ENCODE measurements at places on chromosomes 3 and 15. TPM values are rescaled to one million over a fixed set of nuclear protein-coding genes. Genes with fewer than 3 reads are reported as not detected.

SLC2A2 gene
- total RNA-seq: not detected

SMAD3 gene
- total RNA-seq: 66.9 TPM

FETUB gene
- not detected for total RNA-seq

EEFSEC gene
- 2.9 TPM for total RNA-seq

RETNLB gene
- total RNA-seq: not detected

CLDN1 gene
- 15.1 TPM for total RNA-seq

CHD2 gene
- 160 TPM for total RNA-seq

ELL3 gene
- total RNA-seq: 0.59 TPM

USP50 gene
- not detected for total RNA-seq

TRIM71 gene
- total RNA-seq: not detected

GOLGA8J gene
- 0.37 TPM for total RNA-seq

RPUSD2 gene
- 0.77 TPM for total RNA-seq

HRH1 gene
- 3.2 TPM for total RNA-seq

CPB1 gene
- total RNA-seq: not detected

TGM4 gene
- total RNA-seq: not detected

- no peaks in the 10 kb centered on the region for H3K27me3 ChIP-seq
- H3K36me3 ChIP-seq: no peaks in the 10 kb centered on the region
- DNase-seq: no peak
- no peaks in the 10 kb centered on the region for H3K4me1 ChIP-seq
- H3K4me3 ChIP-seq: no peak overlapping the region
Observed at GRCh38 chr3:118890206-118890605, 144.4 kb downstream of the IGSF11 start.

DNA sequence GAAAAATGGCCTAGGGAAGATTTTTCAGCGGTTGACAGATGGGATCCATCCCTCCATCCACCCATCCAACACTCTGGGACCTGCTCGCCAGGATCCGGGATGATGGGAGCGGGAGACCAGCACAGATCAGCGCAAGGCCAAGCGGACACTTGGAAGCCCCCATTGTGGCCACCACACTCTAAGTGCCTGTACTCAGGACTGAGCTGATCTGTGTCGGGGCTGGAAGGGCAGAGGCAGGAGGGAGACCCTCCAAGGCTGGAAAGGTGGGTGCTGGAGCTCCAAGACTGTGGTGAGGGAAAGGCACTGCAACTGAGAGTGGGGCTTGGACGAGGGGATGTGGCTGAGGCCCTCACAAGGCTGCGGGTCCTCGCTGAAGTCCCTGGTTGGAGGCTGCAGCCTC, 91.8 kb upstream of the TRPM1 start:
- no peaks in the 10 kb centered on the region for H3K27me3 ChIP-seq
- no peaks in the 10 kb centered on the region for H3K36me3 ChIP-seq
- no peaks in the 10 kb centered on the region for H3K4me1 ChIP-seq
- no peak for DNase-seq
- no peak overlapping the region for H3K27ac ChIP-seq
- H3K4me3 ChIP-seq: no peak overlapping the region

DNA sequence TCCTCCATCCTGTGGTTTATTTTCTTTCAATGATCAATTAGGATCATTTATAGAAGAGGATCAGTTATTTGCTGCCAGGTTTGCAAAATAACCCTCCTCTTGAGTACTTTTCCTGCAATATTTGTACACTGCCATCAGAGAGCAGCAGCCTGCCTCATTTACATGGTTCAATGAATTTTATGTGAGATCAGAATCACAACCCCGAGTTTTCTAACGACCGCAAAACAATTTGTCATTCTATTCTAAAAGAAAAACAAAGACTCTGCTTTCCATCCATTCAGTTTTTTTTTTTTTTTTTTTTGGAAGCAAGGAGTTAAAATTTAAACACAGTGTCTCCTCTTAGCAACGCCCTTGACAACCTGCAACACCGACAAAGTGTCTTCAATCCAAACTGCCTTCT, 146.9 kb downstream of the RAB11A start:
- no peaks in the 10 kb centered on the region for H3K36me3 ChIP-seq
- no peaks in the 10 kb centered on the region for H3K27me3 ChIP-seq
- no peak for DNase-seq
- H3K4me1 ChIP-seq: no peaks in the 10 kb centered on the region
- H3K27ac ChIP-seq: no peak overlapping the region

DNA sequence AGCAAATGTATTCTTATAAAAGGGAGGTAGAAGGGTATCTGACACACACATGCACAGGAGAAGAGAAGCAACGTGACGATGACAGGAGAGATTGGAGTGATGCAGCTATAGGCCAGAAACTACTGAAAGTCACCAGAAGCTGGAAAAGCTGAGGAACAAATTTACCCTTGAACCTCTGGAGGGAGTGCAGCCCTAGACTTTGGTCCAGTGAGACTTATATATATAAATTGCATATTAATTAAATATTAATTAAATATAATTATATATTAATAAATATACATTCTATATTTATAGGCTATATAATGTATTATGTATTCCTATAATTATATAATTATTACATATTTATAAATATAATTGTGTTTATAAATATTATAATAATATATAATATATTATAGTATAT, 96.5 kb upstream of the LMCD1 start:
- H3K27me3 ChIP-seq: no peaks in the 10 kb centered on the region
- no peak overlapping the region for H3K4me3 ChIP-seq
- no peak for DNase-seq
- no peak overlapping the region for H3K27ac ChIP-seq

DNA sequence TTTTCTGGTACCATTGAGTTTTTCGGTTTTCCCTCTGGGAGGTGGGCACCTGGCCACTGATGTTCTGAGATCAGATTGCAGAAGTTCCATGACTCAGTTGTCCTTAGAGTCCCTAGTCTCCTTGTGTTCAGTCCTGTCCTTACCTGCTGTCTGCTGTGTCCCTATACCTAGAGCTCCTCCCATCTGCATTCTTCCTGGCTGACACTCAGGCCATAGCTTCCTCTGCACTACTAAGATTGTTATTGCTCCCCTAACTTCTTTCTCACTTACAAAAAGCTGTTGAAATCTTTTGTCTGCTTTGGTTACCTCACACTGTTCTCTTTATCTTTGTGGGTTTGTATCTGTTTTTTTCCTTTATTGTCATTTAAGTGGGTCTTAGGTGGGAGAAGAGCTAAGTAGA, 13.2 kb downstream of the USP3 start:
- no peak for DNase-seq
- H3K27ac ChIP-seq: no peak overlapping the region
- H3K4me3 ChIP-seq: no peak overlapping the region
- no peaks in the 10 kb centered on the region for H3K27me3 ChIP-seq

GRCh38 chr15:83199288-83199687, 8.3 kb downstream of the HDGFL3 start:
- H3K27me3 ChIP-seq: no peaks in the 10 kb centered on the region
- H3K27ac ChIP-seq: no peak overlapping the region
- H3K4me3 ChIP-seq: no peak overlapping the region
- H3K4me1 ChIP-seq: no peaks in the 10 kb centered on the region

DNA sequence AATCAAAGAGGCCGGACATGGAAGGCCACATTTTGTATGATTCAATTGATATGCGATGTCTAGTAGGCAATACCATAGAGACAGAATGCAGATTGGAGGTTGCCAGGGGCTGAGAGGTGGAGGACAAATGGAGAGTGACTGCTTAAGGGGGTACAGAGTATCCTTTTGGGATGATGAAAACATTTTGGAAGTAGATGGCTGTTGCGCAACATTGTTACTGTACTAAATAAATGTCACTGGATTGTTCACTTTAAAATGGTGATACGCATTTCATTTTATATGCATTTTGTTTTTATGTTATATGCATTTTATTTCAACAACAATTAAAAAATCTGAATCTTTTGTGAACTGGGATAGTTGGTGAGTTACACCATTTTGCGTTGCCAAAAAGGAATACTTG, 99.7 kb upstream of the AGBL1 start:
- no peaks in the 10 kb centered on the region for H3K36me3 ChIP-seq
- no peak overlapping the region for H3K27ac ChIP-seq
- no peaks in the 10 kb centered on the region for H3K27me3 ChIP-seq
- H3K4me1 ChIP-seq: no peaks in the 10 kb centered on the region
- DNase-seq: no peak

DNA sequence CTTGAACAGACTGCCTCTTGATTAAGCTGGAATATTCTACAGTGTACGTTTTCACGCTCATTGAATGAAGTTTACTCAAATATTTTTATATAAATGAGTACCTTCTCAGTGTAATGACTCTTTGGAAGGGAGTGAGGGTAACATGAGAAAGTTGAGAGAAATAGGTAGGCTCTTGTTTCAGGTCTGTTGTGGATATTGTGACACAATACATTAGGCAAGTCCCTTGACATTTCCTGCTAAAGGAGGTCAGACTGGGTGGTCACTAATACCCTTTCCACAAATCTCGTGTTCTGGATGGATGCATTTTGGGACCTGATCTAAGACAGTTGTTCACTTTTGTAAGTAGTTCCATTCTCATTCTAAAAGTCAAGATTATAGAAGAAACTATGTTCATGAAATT, 324.8 kb upstream of the AZI2 start:
- DNase-seq: no peak
- no peaks in the 10 kb centered on the region for H3K27me3 ChIP-seq
- H3K27ac ChIP-seq: no peak overlapping the region
- no peaks in the 10 kb centered on the region for H3K4me1 ChIP-seq

DNA sequence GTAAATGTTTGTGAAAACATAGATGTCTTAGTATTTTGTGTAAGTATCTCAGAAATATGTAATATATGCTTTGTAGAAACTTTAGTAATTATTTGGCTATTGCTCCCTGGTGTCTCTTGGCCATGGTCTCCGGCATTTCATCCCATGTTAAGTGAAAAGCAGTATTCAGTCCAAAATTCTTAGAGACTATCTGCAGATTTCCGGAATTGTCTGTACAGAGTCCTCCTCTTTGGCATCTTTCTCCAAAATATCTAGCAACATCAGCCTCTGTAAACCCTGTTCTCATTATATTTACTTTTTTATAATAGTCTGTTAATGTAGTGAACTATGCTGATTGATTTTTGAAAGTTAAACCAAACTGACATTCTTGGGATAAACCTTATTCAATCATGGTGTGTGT, 352.7 kb downstream of the ARPP21 start:
- no peak for DNase-seq
- no peaks in the 10 kb centered on the region for H3K36me3 ChIP-seq
- no peak overlapping the region for H3K27ac ChIP-seq
- H3K27me3 ChIP-seq: no peaks in the 10 kb centered on the region

- H3K4me3 ChIP-seq: no peak overlapping the region
- H3K27me3 ChIP-seq: no peaks in the 10 kb centered on the region
- H3K27ac ChIP-seq: no peak overlapping the region
- no peaks in the 10 kb centered on the region for H3K36me3 ChIP-seq
- H3K4me1 ChIP-seq: no peaks in the 10 kb centered on the region
Observed at GRCh38 chr15:78156653-78157052, 7.5 kb downstream of the IDH3A start.

GRCh38 chr15:71393383-71393782, 278.1 kb downstream of the THSD4 start:
- H3K27me3 ChIP-seq: no peaks in the 10 kb centered on the region
- no peak overlapping the region for H3K27ac ChIP-seq
- no peak for DNase-seq
- peaks cover under 1% of the 10 kb centered on the region for H3K4me1 ChIP-seq
- no peak overlapping the region for H3K4me3 ChIP-seq

DNA sequence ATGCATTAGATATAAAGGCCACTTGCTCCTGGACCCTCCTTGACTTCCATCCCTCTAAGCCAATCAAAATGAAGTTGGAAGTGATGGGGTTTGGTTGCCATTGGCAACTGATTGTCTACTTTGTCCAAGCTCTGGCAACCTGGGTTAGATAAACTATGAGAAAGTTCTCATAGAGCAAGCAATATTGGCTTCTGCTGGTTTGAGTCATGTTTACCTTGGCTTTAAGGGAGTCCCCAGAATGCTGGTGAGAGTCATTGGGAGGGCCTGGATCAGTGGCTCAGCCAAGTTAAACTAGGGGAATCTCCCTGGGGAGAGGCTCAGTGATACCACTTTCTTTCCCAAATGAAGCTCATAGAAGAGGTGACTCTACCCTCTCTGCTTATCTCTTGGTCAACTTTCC, 176.3 kb upstream of the ROPN1 start:
- DNase-seq: no peak
- no peaks in the 10 kb centered on the region for H3K4me1 ChIP-seq
- no peaks in the 10 kb centered on the region for H3K27me3 ChIP-seq
- H3K4me3 ChIP-seq: no peak overlapping the region
- no peak overlapping the region for H3K27ac ChIP-seq
- no peaks in the 10 kb centered on the region for H3K36me3 ChIP-seq

DNA sequence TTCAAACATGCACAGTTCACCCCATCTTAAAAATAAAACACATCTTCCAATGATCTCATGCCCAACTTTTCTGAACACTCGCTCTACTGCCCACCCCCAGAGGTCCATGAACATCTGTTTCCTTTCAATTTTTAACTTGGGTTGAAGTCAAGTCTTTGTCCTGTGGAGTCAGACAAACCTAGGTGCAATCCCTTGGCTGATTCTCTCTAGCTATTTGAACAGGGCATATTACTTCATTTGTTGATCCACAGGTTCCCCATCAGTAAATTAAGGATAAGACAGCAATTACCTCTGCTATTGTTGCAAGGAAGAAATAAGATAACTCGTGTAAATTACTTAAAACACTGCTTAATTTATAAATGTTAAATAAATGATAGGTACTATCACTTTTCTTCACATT, 180.1 kb downstream of the CNTN3 start:
- no peak for DNase-seq
- no peak overlapping the region for H3K27ac ChIP-seq
- no peak overlapping the region for H3K4me3 ChIP-seq
- no peaks in the 10 kb centered on the region for H3K4me1 ChIP-seq
- no peaks in the 10 kb centered on the region for H3K36me3 ChIP-seq
- no peaks in the 10 kb centered on the region for H3K27me3 ChIP-seq

DNA sequence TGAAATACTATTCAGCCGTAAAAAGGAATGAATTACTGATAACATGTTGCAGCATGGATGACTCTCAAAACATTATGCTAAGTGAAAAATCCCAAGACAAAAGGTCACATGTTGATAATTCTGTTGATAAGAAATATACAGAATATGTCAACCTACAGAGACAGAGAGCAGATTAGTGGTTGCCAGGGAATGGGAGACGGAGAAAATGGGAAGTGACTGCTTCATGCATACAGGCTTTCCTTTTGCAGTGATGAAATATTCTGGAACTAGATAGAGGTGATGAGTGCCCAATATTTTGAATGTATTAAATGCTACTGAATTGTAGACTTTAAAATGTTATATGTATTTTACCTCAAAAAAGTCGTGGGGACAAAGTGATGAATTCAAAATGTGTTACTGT, 56.2 kb downstream of the ABHD2 start:
- H3K4me3 ChIP-seq: no peak overlapping the region
- peak overlapping the region; percentile 40 for H3K27ac ChIP-seq
- peaks cover 13% of the 10 kb centered on the region for H3K4me1 ChIP-seq

GRCh38 chr15:65416845-65417416, 5.8 kb downstream of the IGDCC4 start:
- no peak overlapping the region for H3K4me3 ChIP-seq
- no peaks in the 10 kb centered on the region for H3K27me3 ChIP-seq
- no peaks in the 10 kb centered on the region for H3K4me1 ChIP-seq

DNA sequence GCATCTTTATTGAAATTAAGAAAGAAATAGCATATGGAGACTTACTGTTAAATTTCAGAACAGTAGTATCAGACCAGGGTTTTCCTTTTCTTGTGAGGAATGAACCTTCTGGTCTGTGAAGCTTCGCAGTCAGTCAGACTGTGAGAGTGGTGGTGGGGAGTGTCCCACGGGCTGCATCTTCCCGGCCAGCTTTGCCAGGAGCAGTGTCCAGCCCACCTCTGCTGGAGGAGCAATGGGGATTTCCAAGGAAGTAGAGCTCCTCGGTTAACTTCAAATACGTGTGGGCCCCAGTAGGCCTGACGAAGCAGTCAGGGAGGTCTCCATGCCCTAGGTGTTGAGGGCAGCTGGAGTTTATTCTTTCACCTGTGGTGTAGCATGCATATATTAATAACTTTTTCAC, 40.9 kb upstream of the FBXL22 start:
- H3K27ac ChIP-seq: no peak overlapping the region
- H3K4me1 ChIP-seq: peaks cover 6% of the 10 kb centered on the region
- no peaks in the 10 kb centered on the region for H3K36me3 ChIP-seq
- no peak for DNase-seq
- no peak overlapping the region for H3K4me3 ChIP-seq

All from uterus (tissue), 4 donors.